A549 treated with Hydrocortisone at 1 μM for 4 hours (cell line): ENCODE measurements at places on chromosomes 4 and X. TPM values are rescaled to one million over a fixed set of nuclear protein-coding genes. Genes with fewer than 3 reads are reported as not detected.

Gene GPRASP3
- total RNA-seq, result 2.9 to 4.7 TPM (median 3.5 TPM) in 5 replicates

Gene DUSP21
- total RNA-seq, result not detected in 5 replicates

Gene PSAPL1
- total RNA-seq, result 0.26 to 0.40 TPM (median 0.28 TPM) in 5 replicates

Gene PHOX2B
- 0.03 TPM in 1 of 5 replicates, not detected in the others for total RNA-seq

Gene KLB
- total RNA-seq, result 0.05 to 0.16 TPM (median 0.12 TPM) in 5 replicates

Gene GAGE12F
- total RNA-seq, result not detected in 5 replicates

Gene NAP1L2
- 0.76 to 1.3 TPM (median 1.0 TPM) in 5 replicates for total RNA-seq

Gene PPP1R2C
- total RNA-seq, result not detected in 5 replicates

Gene TMPRSS11F
- total RNA-seq, result not detected in 5 replicates

Gene TET2
- 1.7 to 2.7 TPM (median 2.2 TPM) in 5 replicates for total RNA-seq

Gene MAD2L1
- total RNA-seq, result 40.8 to 64.3 TPM (median 42.0 TPM) in 5 replicates

Gene DDX53
- total RNA-seq, result not detected in 5 replicates

Gene ATP2B3
- total RNA-seq, result 0.05 to 0.31 TPM (median 0.12 TPM) in 5 replicates

Gene GPR143
- total RNA-seq, result 0.15 to 0.54 TPM (median 0.23 TPM) in 5 replicates

Gene GLRA2
- not detected in 5 replicates for total RNA-seq

Gene UGT2A1
- not detected in 5 replicates for total RNA-seq

Gene ATP1B4
- total RNA-seq, result 0.01 TPM in 1 of 5 replicates, not detected in the others

Gene AMTN
- total RNA-seq, result not detected in 5 replicates

Gene MAGEC3
- total RNA-seq, result not detected in 5 replicates

Gene SSX2B
- not detected in 5 replicates for total RNA-seq

Gene GYPE
- not detected in 5 replicates for total RNA-seq

Gene DMRTC1
- 0.17 TPM in 1 of 5 replicates, not detected in the others for total RNA-seq

Gene FOXO4
- total RNA-seq, result 1.2 to 1.9 TPM (median 1.4 TPM) in 5 replicates

Gene ART3
- not detected in 5 replicates for total RNA-seq

Gene TFE3
- 45.3 to 50.5 TPM (median 48.5 TPM) in 5 replicates for total RNA-seq

Gene CORIN
- not detected in 5 replicates for total RNA-seq

Gene NAP1L3
- 0.20 to 0.46 TPM (median 0.35 TPM) in 5 replicates for total RNA-seq

Gene SPATA18
- 3.6 to 5.5 TPM (median 4.5 TPM) in 5 replicates for total RNA-seq

Gene DOCK11
- 6.3 to 8.5 TPM (median 7.0 TPM) in 5 replicates for total RNA-seq

Gene PPP2R2C
- 31.0 to 37.7 TPM (median 35.7 TPM) in 5 replicates for total RNA-seq

Gene GUCY1B1
- 0.17 to 0.36 TPM (median 0.26 TPM) in 5 replicates for total RNA-seq

Gene HSD17B13
- 0.05 to 0.08 TPM in 2 of 5 replicates, not detected in the others for total RNA-seq

Gene IL3RA
- total RNA-seq, result 0.16 to 0.23 TPM (median 0.22 TPM) in 5 replicates

Gene SLC6A8
- total RNA-seq, result 10.0 to 14.5 TPM (median 12.6 TPM) in 5 replicates

Gene GPAT3
- total RNA-seq, result 28.7 to 37.0 TPM (median 33.5 TPM) in 5 replicates

Gene ABCG2
- total RNA-seq, result 16.5 to 22.0 TPM (median 17.0 TPM) in 5 replicates

Gene C4orf51
- total RNA-seq, result not detected in 5 replicates

Gene BBS12
- total RNA-seq, result 2.0 to 3.1 TPM (median 2.8 TPM) in 5 replicates

Gene MID1
- total RNA-seq, result 26.4 to 32.2 TPM (median 30.6 TPM) in 5 replicates

Gene OPHN1
- 1.4 to 2.4 TPM (median 1.6 TPM) in 5 replicates for total RNA-seq

Gene SH2D1A
- total RNA-seq, result not detected in 5 replicates

Gene NR3C2
- total RNA-seq, result 0.08 TPM in 1 of 5 replicates, not detected in the others

Gene CETN2
- total RNA-seq, result 70.7 to 82.0 TPM (median 74.4 TPM) in 5 replicates
